Activated CD8-positive, alpha-beta memory T cell treated with anti-CD3 and anti-CD28 coated beads for 48 hours (primary cell): ENCODE measurements at places on chromosomes 7 and 10.

DNA sequence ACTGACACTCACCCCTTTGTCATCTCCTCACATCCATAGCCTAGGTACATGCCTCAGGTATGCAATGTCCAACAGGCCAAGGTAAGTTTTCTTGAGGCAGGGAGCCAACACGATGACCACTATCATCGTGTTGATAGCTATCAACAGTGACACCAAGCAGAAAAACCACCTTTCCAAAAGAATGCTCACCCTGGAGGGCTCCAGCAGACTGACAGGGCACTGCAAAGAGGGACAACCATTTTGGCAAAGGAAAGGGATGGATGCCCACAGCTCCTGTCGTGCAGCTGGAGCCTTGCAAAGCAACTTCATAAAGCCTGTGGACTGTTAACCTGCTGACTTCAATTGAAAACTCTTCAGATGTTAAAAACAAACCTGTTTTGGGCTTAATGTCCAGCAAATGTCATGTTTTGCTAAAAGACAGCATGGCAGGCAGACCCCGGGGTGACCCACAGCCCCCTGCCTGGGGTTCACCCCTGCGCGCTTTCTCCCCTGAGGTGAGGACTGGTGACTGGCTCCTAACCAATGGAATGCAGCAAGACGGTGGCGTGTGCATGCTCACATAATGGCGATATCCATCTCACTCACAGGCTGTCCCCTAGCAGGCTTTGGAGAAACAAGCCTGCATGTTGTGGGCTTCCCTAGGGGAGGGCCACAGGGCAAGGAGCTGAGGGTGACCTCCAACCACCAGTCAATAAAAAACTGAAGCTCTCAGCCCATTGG, 293.8 kb downstream of the TCERG1L start:
- DNase-seq, result no peak

GRCh38 chr10:127331696-127332095, 135.3 kb upstream of the INSYN2A start:
- DNase-seq, result no peak

DNA sequence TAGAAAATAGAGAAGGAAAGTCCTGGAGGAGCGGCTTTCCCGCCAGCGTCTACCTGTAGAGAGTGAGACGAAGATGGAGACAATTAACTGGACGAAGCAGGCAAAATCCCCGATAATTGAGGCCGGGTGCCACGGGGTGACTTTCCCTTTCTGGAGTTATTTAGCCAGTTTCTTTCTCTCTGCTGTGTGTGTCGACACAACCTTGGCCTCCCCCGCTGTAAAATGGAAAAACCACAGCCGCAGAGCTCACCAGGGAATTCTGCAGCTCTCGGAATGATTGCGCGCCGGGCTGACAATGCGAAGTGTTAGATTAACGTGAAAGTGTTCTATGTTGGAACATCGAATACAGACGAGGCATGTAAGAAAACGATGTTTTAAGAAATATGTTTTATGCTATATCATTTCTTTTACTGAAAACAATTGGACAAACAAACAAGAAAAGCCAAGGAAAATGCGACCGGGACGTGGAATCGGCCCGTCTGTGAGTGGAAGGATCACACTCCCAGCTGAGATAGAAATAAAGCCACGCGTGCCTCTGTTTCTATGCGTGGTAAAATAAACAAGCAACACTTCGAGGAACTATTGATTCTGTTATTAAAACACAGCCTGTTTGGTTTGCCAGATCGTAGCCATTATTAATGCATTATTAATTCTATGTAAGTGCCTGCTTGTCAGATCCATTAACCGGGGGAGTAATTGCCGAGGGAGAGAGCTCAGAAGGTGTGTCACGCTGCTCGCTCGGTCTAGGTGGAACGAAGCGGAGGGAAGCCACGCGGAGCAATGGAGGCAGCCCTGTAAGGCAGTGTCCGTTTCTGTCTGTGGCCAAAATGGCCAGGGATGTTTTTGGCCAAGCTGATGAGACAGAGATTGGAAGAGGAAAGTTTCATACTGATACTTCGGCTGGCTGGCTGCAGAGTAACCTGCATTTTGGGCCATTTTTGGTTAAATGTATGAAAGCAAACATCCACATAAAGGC, 129.4 kb downstream of the DNAJB6 start:
- DNase-seq, result no peak

DNA sequence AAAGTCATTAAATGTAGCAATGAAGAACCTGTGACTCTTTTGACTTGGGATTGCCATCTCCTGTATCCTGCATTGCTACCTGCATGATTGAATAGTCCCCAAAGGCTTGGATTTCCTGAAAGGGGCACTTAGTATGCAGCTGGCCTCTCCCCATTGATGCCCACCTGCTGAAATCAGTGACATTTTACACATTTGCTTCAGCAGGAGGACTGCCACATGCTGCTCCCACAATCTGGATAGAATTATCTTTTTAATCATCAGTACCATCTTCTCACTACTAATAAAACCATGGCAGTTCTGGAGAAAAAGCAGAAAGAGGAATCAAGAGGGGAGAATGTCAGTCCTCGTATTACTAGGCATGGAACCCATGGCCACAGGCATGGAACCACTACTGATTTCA, 67.8 kb downstream of the SLC13A1 start:
- DNase-seq, result no peak

DNA sequence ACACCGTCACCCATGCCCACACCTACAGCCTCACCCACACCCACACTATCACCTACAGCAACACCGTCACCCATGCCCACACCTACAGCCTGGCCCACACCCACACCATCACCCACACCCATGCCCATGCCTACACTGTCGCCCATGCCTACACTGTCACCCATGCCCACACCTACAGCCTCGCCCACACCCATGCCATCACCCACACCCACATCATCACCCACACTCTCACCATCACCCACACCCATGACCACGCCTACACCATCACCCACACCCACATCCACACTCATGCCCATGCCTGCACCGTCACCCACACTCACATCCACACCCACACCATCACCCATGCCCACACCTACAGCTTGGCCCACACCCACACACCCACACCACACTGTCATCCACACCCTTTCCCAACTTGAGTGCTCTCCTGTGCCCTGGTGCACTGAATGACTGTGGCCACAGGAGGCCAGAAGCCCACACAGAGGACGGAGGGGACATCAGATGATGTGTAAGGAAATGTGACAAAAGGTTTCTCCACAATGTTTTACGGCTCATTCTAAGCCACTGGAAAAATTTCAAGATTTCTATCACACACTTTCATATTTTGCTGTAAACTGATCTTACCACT, 153.3 kb downstream of the WDR37 start:
- no peak for DNase-seq
